ENCODE measurements at places on chromosomes 6 and 20.

- DNase-seq = peak; percentile 80
These were observed 985 bp downstream of the ZBP1 start for GRCh38 chr20:57619051-57619831.

GRCh38 chr6:46772762-46773161 lies 20.4 kb upstream of the MEP1A start:
- peak; percentile 26 for DNase-seq

DNA sequence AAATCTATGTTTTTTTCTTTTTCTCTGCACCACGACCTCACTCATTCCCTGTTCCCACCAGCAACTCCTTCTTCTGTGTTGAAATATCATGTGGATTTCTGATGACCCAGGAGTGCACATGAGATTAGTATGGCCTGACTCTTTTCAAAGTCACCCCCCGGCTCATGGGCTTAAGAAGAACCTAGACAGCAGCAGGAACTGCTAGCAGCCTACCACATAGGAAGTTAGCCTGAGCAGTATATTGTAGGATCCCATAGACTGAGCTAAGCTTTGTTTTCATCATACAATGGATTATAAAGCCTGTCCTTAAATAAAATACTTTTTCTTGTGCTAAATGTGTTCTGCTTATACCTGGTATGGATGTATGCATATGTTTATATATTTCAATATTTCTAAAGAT lies 6.7 kb downstream of the KLHL32 start:
- DNase-seq = no peak

- DNase-seq = peak; percentile 21
These were observed 85.9 kb downstream of the SMLR1 start for GRCh38 chr6:130913120-130913519.

DNA sequence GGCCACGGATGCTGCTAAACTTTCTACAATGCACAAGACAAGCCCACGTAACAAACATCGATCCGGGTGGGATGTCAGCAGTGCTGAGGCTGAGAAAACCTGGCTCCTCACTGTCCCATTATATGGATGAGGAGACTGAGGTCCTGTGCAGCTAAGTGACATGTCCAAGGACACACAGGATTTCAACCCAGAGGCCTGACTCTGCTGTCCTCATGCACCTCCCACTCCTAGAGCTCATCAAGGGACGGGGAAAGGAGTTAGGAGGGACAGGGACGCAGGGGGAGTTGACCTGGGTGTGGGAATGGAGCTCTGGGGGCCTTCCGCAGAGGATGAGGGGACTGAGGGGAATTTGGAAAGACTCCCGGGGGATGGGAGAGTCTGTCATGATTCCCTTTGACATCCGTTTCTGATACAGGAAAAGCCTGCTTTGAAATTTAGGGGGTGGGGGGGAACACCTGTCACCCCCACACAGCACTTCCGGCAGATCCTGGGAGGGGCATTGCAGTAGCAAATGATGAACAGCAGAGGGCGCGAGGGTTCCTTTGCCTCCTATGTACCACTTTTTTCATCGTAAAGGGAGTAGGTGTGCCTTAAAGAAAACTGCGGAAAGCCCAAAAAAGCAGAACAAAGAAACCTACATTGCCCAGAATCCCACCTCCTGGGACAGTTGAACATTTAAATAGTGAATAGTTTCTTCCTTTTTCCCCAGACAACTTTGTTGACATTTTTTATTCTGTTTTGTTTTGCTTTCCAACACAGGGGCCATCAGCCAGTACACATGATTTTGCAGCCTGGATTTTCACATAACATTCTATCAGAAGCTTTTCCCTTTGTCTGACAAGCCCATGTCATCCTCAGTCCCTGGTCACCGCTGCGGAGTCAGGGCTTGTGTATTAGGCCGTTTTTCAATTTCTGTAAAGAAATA lies 48.6 kb downstream of the SLC2A10 start:
- DNase-seq = peak; percentile 73

- DNase-seq = peak; percentile 44
These were observed 15.7 kb downstream of the NRSN2 start for GRCh38 chr20:362271-363254.

- no peak for DNase-seq
These were observed 82.6 kb downstream of the FAM217A start for GRCh38 chr6:3996349-3996748.

DNA sequence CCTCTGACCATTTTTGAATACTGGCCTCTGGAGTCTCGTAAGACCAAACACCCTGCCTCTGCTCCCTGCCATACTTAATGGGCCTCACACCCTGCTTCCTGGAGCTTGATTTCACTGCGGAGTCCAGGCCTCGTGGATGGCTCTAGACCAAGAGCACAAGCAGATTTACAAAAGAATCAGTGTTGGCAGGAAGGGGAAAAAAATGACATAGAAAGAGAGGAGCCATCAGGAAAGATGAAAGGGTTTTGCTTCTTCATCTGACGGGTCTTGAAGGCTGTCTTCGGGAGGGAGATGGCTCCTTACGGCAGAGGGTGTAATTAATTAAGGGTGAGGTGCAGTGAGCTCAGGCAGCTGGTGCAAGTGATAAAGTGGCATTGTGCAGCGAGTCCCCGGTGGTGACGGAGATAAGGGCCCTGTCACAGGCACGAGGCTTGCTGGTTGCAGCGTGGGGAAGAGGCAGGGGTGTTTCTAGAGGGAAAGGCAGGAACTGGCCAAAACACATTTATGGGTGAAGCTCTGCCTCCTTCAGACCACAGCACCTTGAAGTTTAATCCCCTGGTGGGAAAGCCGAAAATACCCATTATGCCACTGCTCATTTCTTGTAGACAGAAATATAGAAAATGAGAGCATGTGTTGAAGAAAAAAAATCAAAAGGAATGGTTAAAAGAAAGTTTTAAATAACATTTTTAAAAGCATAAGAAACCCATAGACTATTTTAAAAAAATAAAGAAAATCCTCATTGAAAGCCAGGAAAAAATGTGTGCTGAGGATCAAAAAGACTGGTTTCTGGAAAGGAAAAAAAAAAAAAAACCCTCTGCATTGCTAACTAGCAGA lies 128.6 kb upstream of the LRFN2 start:
- DNase-seq = no peak

GRCh38 chr20:23358563-23358906 lies 3.4 kb upstream of the GZF1 start:
- no peak for DNase-seq

- DNase-seq = no peak
These were observed 3.6 kb downstream of the B3GALT4 start for GRCh38 chr6:33280539-33280938.

GRCh38 chr6:55963301-55963700 lies 87.9 kb upstream of the BMP5 start:
- no peak for DNase-seq

- no peak for DNase-seq
These were observed 730.7 kb downstream of the RFPL4B start for GRCh38 chr6:113077794-113078193.

GRCh38 chr20:36465109-36466080 lies 75.9 kb upstream of the MYL9 start:
- peak; percentile 49 for DNase-seq

- DNase-seq = no peak
These were observed 618.0 kb upstream of the FLRT3 start for GRCh38 chr20:14955399-14955798.

GRCh38 chr20:24968278-24968800 lies 19.3 kb downstream of the CST7 start:
- no peak for DNase-seq

DNA sequence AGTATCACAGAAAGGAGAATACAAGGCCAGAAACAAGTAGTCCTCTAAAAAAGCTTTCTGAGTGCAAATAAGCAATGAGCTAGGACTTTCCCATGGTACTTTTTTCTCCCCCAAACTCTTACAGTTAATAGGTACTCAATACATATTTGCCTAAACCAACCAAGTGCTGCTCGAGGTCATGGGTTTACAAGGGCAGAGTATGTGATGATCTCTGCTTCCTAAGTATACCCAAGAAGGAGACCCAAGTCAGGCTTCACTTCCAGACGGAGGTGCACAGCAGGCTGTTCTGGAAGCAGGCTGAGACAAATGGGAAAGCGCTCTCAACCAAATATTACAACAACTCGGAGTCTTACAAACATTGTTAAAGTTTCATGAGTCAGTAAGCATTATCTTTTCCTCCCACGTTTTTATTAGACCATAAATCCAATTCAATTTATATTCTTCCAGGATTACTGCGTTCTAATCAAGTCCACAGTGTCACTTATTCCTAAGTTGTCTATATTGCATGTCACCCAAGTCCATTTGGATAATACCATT lies 8.1 kb downstream of the FYN start:
- no peak for DNase-seq

- no peak for DNase-seq
These were observed 10.3 kb downstream of the C20orf203 start for GRCh38 chr20:32663335-32664011.

- DNase-seq = no peak
These were observed 192.3 kb downstream of the UTRN start for GRCh38 chr6:144477396-144477795.

DNA sequence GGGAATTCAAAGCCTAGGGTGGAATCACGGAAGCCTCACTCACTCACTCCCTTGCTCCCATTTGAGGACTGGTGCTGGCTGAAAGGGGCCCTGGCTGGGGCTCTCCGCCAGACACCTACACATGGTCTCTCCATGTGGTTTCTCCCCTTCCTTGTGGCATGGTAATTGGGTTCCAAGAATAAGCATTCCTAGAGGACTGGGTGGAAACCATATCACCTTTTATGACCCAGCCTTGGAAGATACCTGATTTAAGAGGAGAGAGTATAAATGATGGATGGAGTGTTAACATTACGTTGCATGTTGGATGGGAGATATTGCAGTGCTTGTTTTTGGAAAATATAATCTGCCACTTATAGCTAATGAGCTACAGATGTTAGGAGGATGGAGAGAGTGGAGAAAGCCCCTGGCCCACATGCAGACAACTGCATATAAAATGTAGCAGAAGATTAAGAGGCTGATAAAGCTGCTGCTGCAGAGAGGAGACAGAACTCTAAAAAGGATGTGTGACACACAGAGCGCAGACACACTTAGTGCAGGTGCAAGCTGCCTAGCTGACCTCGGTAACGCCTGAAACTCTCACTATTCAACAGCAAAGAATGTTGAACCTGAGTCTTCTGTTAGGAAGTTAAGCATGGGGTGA lies 23.3 kb upstream of the CDKN1A start:
- DNase-seq = no peak

- DNase-seq = peak; percentile 95
These were observed at the start of gene NFATC2 for GRCh38 chr20:51542571-51543421. Gene NFATC2, minus strand, starts transcription at chr20:51542719. Its CDS starts 220 bp downstream, at chr20:51542499.

- no peak for DNase-seq
These were observed 312.1 kb downstream of the HTR1B start for GRCh38 chr6:77151241-77151640.

GRCh38 chr6:88006557-88006956 lies 41.1 kb upstream of the SPACA1 start:
- DNase-seq = no peak

GRCh38 chr6:21340573-21340972 lies 253.0 kb upstream of the SOX4 start:
- no peak for DNase-seq

DNA sequence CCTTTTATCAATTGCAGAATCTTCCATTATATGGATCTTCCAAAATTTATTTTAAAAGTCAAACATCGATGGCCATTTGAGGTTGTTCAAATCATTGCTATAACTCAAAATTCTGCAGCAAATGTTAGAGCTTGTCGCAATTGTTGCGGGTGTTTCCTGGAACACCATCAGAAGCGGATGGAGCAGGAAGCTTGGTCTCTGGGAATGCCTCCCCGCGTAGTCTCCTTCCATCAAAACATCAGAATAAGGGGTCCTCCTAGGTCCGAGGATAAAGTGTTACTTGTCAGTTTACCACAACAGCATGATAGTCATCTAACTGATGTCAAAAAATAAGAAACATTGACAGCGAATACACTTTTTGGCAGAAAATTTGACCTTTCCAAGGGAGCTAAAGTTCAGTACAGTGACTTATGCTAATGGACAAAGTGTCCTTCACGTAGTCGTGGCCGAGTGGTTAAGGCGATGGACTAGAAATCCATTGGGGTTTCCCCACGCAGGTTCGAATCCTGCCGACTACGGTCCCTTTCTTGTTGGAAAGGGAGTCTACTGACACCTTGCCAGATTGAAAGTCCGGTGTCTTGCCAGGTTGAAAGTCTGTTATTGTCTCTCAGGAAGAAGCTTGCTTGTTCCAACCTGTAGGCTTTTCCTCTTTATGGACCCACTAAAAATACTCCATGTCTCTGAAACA lies 59.0 kb upstream of the ZNF184 start:
- no peak for DNase-seq

DNA sequence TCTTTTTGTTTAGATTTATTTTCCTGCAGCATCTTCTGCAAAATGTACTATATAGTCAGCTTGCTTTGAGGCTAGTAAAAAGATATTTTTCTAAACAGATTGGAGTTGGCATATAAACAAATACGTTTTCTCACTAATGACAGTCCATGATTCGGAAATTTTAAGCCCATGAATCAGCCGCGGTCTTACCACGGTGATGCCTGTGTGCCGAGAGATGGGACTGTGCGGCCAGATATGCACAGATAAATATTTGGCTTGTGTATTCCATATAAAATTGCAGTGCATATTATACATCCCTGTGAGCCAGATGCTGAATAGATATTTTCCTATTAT lies 3.2 kb downstream of the FOXC1 start:
- peak; percentile 21 for DNase-seq

- DNase-seq = no peak
These were observed 248.2 kb downstream of the DLL1 start for GRCh38 chr6:170042596-170043118.

DNA sequence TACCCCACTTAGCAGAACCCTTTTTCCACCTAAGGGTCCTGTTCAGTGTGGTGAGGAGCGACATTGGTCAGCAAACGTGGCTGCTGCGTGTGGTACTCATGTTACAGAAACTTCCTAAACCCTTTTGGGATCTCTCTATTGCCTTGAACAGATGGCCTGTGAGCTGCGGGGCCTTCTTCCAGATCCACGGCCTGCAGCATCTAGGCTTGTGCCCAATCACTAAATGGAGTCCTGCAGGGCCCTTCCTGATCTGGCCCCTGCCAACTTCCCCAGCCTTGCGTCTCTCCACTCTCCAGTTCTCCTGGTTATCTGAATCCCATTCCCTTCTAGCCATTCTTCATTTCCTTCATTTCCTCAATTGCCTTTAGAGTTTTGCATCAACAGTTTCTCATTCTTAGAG lies 85.6 kb downstream of the PDE7B start:
- no peak for DNase-seq

GRCh38 chr6:2448826-2449571 lies 203.6 kb upstream of the GMDS start:
- DNase-seq = peak; percentile 62

GRCh38 chr20:31712564-31713311 lies 9.9 kb downstream of the BCL2L1 start:
- DNase-seq = no peak

- peak; percentile 84 for DNase-seq
These were observed 1.4 kb upstream of the FOXO3 start for GRCh38 chr6:108559097-108559883.

DNA sequence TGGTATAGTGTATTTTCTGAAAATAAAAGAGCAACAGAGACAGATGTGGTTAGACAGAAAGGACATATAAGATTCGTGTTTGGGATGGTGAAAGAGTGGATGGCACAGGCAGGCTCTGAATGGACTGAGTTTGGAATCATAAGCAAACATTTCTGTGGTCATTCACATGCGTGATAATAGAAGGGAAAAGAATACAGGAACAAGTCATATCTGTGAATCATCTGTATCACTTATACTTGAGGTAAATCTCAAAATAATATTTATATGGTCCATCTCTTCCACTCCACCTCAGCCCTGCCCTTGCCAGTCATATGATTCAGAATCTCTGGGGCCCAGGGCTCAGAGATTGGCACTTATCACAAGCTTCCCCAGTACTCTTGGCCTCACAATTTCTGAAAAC lies 535.1 kb downstream of the BCKDHB start:
- DNase-seq = no peak
